ENCODE measurements at places on chromosomes 11 and 22.

DNA sequence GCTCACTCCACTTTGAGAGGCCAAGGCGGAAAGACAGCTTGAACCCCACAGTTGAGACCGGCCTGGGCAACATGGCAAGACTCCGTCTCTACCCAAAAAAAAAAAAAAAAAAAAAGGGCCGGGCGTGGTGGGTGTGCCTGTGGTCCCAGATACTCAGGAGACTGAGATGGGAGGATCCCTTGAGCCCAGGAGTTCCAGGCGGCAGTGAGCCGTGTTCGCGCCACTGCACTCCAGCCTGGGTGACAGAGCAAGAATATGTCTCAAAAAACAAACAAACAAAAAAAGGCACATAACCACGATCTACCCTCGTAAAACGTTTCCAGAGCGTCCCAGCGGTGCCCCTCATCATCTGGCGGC, 861 bp upstream of the RAD9A start:
- DNase-seq, result no peak

- DNase-seq, result no peak
These were observed 13.6 kb downstream of the ATG2A start for GRCh38 chr11:64903291-64903833.

GRCh38 chr11:28539239-28540030, 431.2 kb downstream of the METTL15 start:
- DNase-seq, result no peak

DNA sequence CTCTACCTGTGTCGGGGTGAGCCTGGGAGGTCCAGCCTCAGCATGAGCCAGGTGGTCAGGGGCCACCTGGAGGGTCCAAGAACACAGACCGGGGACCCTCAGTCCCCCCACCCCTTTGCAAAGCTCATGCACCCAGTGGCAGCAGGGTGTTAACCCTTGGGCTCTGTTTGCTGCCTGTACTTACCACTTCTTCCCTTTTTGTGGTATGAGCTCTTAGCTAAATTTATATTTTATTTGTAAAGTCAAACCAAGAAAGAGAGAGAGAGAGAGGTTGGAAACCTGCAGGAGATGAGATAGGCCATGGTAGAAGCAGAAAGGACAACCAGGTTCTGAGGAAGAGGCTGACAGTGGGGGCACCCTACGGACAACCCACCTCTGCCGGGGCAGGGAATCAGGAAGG, 29.9 kb downstream of the IL10RA start:
- no peak for DNase-seq

- DNase-seq, result no peak
These were observed 71.8 kb upstream of the TP53I11 start for GRCh38 chr11:45022294-45023064.

- DNase-seq, result no peak
These were observed 13.0 kb downstream of the SCN4B start for GRCh38 chr11:118139578-118139977.

GRCh38 chr11:93529707-93530467, 13.3 kb downstream of the SMCO4 start:
- no peak for DNase-seq

DNA sequence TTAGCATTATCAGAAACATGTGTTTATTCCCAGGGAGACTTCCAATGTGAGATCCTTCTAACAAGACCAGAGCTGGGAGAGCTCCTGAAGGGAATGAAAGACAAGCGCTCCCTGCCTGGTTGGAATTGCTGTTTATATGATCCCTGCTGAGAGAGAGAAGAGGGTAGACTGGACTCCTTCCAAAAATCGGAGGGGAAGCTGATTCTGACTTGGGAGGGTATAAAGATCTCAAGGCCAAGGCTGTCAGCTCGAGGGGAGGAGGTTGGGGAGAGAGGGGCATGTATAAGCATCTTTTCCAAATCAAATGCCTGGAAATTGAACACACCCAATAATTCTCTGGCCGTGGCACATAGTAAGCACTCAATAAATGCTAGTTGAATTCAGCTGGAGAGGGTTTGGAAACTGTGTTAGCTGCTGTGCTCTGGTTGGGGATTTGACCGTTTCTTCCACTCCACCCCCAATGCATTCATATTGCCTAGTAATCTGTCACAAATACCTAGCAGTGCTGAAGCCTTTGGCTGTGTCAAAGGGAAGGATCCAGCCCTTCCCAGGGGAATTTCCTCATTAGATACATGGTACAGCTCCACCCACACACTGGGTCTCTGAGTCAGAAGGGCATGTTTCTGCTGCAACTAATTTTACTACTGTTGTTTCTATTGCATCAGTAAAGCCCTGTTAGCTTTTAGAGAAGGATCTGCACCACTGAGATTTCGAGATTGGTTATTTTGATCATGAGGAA, 61.5 kb downstream of the CACNG2 start:
- no peak for DNase-seq

DNA sequence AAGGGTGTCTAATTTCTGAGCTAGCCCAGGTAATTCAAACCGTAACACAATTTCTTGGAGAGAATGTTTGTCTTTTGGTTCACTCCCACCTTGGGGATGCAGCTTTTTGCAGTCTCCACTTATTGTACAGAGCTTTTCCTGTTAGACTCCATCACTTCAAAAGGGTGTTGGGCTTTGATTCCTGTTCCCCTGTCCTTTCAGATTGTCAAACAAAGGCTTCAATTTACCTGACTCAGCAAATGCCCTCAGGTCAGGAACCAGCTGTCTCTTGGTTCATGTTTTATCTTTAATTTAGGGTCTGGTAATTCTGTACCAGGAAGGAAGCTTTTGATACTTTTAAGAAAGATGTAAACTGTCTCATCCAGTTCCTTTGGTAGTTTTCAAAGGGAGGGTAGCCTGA, 880.6 kb downstream of the NTM start:
- no peak for DNase-seq

- no peak for DNase-seq
These were observed 141.0 kb downstream of the ARHGAP20 start for GRCh38 chr11:110571081-110571720.

- DNase-seq, result no peak
These were observed 49.1 kb downstream of the CDKN1C start for GRCh38 chr11:2836315-2837095.

DNA sequence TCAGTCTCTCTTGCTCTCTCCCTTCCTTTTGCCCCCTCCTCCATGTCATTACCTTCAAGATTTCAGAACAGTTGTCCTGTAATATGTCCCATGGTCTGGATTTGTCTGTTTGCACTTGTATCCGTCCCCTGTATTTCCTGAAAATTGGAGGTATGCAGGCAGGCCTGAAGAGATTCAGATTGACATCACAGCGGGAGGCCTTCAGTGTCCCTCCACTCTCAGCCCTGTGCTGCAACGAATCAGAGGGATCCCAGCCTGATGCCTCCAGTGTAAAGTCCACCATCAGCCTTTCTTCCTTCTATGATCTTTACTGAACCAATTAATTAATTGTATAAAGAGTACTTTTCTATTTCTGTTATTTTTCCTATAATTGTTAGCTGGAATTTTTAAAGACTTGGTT, 57.3 kb downstream of the ELMOD1 start:
- no peak for DNase-seq

DNA sequence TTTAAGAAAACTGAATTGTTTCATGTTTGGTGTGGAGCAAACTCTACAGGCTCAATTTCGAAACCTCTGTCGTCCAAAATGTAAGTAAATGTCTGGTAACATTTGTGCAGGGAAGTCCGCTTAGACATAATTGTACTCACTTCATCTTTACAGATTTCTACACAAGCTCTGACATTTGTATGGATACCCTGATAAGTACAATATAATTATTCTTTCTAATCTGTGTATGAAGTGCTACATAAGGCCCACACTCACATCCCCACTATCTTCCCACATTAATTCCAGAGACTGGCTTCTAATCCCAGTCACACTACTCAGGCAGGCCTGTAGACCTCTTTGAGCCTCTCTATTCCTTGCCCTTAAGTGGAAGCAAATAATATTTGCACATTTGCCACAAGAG, 129.2 kb upstream of the LMO1 start:
- no peak for DNase-seq

DNA sequence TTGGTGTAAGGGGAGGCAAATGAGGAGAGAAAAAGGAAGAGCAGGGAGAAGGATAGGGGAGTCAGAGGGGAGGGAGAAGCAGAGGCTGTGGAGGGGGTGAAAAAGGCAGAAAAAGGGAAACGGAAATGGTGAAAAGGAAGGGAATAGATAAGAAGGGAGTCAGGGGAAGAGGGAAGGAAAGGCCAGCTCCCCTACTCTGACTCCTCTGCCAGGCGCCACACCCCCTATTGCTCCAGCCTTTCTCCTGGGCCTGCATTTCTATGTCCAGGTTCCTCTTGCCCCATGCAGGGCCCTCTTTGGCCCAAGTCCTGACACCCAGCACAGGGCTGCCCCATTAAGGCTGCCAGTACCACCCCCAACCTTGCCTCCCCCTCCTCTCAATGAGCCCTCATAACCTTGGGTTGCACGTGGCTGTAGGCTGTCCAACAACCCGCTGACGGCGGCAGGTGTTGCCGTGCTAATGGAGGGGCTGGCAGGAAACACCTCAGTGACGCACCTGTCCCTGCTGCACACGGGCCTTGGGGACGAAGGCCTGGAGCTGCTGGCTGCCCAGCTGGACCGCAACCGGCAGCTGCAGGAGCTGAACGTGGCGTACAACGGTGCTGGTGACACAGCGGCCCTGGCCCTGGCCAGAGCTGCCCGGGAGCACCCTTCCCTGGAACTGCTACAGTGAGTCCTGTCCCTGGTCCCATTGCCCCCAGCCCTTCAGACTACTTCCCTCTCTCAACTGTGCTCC, 3.4 kb upstream of the NHERF4 start:
- DNase-seq, result no peak

GRCh38 chr22:36933629-36934417, 20.4 kb downstream of the CSF2RB start:
- no peak for DNase-seq

DNA sequence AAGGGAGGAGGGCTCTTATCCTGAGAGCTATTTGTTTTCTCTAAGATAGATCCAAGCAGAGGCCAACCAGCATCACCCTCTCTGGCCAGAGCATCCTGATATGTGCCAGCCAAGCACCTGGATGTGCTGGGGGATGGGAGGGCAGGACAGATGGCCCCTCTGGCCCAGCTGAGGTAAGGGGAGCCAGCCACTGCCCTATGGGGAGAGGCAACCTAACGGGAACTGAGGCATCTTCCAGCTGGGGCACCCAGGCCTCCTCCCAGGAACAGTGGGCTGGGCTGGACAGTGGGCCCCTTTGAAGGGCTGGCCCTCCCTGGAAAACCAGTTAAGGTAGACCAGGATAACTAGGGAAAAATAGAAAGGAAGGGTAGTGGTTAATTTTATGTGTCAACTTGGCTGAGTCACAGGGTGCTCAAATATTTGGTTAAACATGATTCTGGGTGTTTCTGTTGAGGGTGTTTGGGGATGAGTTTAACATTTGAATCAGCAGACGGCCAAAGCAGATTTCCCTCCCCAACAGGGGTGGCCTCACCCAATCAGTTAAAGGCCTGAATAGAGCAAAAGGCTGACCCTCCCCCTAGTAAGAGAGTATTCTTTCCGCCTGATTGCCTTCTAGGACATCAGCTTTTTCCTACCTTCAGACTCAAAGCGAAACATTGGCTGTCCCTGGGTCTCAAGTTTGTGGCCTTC, 595.1 kb downstream of the BUD13 start:
- no peak for DNase-seq

DNA sequence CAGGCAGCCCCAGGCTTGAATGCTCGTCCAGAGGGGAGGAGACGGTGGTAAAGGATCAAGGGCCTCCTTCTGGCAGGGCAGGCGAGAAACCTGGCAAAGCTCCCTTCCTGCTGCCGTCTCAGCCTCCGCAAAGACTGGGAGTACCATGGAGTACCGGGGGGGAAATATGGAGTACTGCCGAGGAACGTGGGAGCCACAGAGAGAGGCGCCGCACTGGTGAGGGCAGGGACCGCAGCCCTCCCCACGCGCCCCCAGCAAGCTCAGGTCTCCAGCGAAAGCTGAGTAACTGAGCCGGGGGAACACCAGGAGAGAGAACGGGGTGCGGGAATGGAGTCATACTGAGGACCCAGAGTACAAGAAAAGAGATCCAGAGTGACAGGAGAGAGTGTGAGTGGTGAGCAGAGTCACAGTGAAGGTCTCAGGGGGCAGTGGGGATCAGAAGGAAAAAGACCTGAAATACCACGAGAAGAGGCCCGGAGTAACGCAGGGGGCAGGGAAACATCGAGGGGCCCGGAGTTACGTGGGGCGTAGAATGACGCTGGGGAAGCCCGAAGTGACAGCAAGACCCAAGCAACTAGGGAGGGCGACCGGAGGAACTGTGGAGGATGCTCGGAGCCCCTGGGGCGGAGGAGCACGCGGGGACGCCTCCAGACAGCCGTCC, 740 bp downstream of the EML3 start:
- no peak for DNase-seq

DNA sequence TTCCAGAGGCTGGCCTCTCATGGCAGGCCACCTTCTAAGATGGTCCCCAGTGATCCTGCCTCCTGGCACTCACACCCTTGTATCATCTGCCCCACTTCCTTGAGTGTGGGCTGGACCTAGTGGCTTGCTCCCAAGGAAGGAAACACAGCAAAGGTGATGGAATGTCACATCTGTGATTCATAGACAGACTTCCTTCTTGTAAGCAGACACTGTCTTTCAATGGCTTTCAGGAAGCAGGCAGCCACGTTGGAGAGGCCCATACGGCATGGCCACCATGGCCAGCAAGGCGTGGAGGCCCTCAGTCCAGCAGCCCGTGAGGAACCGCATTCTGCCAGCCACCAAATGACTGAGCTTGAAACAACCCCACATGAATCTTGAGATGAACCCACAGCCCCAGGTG, 11.3 kb downstream of the LMO1 start:
- no peak for DNase-seq

- DNase-seq, result no peak
These were observed 118.9 kb upstream of the PARVA start for GRCh38 chr11:12258451-12258850.

DNA sequence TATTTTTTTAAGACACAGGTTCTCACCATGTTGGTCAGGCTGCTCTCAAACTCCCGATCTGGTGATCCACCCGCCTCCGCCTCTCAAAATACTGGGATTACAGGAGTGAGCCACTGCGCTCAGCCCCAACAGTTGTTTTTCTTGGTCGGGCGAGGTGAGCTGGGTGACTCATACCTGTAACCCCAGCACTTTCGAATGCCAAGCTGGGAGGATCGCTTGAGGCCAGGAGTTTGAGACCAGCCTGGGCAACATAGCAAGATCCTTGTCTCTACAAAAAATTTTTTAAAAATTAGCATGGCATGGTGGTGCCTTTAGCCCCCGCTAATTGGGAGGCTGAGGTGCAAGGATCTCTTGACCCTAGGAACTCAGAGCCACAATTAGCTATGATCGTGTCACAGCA, 7.0 kb upstream of the NF2 start:
- DNase-seq, result no peak
